Common myeloid progenitor, CD34-positive (primary cell): ENCODE measurements at places on chromosomes 16 and 17.

DNA sequence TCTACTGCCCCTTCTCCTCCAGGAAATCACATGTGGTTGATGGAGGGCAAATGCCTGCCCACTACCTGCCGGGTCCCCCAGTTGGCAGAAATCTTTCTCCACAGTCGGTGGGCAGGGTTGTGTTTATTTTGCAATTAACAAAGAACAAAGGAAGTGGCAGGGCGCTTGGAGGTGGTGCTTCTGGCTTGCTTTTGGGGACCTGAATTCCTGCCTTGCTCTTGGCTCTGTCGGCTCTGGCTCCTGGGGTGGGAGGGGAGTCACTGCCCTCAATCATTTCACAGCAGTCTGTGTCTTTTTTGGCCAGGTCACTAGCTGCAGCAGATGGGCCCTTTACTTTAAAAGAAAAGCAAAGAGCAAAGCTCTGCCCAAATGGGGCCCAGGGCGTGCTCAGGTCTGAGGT lies 69.2 kb downstream of the C16orf78 start:
- no peak for DNase-seq

DNA sequence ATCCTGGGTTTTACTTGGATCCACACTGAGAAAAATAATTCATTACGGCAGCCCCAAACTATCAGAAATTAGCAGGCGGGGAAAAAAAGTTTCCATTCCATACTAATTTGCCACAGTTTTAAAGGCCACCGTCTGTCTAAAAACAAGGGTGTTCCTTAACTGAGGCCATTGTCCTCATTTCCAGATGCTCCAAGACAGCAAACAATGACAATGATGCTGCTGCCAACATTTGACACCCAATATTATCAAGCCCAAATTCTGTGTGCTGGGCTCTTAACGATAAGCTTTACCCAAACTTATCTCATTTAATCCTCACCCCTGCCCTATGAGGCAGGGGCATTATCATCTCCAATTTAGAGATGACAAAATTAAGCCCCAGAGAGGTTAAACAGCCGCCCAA lies 26.3 kb downstream of the CUEDC1 start:
- no peak for DNase-seq

GRCh38 chr17:72390675-72391508 lies 270.1 kb downstream of the SOX9 start:
- DNase-seq, result no peak

GRCh38 chr17:70265471-70265870 lies 96.1 kb downstream of the KCNJ2 start:
- DNase-seq, result no peak

DNA sequence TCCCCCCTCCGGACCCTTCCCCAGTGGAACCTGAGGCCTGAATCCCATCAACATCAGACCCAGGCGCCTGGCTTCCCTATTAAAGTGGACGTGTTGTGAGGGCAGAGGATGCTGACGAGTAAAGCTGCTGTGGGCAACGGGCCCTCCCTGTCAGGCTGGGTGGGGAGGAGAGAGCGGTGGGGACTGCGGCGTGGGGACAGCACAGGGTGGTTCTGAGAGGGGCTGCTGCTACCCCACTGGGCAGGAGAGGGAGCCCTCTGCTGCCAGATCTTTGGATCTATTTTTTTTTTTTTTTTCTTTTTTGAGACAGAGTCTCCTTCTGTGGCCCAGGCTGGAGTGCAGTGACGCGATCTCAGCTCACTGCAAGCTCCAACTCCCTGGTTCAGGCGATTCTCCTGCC lies 5.9 kb downstream of the CA5A start:
- DNase-seq, result no peak

DNA sequence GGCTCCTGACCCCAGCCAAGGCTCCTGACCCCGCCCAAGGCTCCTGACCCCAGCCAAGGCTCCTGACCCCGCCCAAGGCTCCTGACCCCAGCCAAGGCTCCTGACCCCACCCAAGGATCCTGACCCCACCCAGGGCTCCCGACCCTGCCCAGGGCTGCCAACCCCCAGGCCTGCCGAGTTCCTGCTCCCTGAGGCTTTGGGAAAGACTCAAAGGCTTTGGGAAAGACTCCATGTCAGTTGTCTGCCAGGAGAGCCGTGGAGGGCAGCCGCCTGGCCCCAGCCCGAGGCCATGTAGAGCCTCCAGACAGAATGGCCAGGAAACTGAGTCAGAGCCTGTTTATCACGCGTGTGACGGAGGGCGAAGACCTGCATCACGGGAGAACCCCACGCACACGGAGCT lies 21.1 kb downstream of the CBFA2T3 start:
- no peak for DNase-seq

GRCh38 chr16:68015681-68016080 lies at the start of gene DPEP2NB:
DPEP2NB (minus strand) TSS chr16:68015911; CDS start chr16:68015770, 141 bp downstream.
- no peak for DNase-seq

DNA sequence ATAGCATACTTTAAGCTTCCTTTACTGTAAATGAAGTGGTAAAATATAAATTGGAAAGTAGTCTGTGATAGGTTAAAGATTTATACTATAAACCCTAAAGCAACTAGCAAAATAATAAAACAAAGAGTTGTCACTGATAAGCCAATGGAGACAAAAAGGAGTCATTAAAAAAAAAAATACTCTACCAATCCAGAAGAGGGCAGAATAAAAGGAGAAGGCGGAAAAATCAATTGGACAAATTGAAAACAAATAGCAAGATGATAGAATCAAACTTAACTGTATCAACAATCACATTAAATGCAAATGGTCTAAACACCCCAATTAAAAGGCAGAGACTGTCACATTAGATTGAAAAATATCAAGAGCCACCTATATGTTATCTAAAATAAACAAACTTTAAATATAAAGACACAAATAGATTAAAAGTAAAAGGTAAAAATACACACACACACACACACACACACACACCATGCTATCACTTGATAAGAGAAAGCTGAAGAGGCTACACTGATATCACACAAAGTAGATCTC lies 71.8 kb downstream of the CACNG1 start:
- DNase-seq, result no peak
